Pulmonary artery endothelial cell (primary cell): ENCODE measurements at places on chromosomes 1 and 21. TPM values are rescaled to one million over a fixed set of nuclear protein-coding genes. Genes with fewer than 3 reads are reported as not detected.

- no peak for DNase-seq
These were observed 3.1 kb downstream of the SMIM1 start for GRCh38 chr1:3775490-3776230.

DNA sequence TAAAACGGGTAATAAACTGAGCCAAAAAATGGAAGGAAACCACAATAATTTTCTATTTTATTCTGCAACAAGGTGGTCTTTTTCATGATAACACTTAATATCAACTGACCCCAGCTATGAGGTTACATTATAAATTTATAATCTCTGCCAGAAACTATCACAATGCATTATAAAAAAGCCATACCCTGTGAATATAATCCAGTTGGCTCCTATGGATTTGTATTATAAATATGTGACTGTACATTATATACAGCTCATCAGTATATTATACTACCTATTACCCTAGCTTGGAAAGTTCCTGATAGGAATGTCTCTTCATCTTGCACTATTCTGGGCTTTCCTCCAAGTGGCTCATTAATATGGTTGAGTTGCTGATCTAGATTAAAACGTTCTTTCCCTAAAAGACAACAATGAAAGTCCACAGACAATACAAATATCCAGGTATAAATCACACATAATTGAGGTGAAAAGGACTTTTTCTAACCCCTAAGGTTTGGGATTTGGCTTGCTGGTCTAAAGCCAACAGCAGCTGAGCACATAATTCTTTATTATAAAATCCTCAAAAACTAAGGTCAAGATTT, 487.7 kb downstream of the TTLL7 start:
- no peak for DNase-seq

GRCh38 chr1:162131400-162132321, 62.2 kb downstream of the NOS1AP start:
- DNase-seq = no peak

- DNase-seq = no peak
These were observed 25.7 kb downstream of the CRYAA start for GRCh38 chr21:43194303-43195120.

DNA sequence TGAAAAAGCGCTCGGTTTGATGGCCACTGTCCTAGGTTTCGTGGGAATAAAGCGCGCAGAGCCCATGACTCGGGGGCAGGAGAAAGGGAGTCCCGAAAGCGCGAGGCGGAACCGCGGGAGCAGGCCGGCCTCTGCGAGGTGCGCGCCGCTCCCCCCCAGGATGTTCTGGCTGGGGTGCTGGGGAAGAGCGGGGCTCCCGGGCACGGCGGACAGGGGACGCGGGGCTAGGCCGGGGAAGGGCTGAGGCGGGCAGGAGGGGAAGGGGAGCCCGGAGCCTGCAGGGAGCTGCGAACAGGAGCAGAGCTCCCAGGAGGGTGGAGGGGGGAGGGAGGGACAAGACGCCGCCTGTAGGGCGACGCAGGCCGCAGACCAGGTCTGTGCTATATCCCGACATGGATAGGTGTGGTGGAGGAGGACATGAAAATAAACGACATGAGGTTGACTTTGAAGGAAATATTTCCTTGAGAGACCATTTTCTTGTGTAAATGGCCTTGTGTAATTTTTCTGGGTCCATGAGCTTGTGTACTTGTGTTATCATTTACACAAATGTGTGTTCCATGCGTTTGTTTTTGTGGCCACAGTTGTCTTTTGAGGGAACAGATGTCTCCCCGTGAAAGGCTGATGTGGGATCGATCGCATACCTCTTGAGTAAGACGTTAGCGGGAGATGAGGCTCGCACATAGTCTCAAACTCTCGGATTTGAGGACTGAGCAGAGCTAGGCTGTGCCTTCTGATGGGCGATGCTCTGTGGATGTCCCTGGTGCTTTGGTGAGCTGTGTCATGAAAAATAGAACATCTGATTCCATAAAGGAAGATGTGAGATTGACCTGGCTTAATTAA, 1.3 kb downstream of the PCNT start:
- DNase-seq = no peak

DNA sequence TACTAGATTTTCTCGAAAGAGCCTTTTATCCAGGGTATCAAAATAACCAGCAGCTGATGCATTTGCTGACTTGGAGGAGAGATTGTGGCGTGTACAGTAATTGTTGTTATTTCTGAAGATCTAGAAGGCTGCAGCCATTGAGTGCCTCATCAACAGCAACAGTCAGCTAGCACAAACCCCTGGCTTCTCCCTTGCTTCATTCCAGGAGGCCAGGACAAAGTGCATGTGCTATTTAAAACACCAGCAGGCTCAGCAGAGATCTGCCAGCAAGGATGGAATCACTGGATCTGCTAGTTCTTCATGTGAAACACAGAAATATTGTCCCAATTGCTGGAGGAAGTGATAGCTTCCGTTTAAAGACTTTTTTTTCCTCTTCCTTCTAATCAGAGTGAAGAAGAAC, 2.8 kb upstream of the NGF start:
- no peak for DNase-seq

- peak; percentile 49 for DNase-seq
These were observed 407 bp downstream of the CAMSAP2 start for GRCh38 chr1:200738949-200739651.

DNA sequence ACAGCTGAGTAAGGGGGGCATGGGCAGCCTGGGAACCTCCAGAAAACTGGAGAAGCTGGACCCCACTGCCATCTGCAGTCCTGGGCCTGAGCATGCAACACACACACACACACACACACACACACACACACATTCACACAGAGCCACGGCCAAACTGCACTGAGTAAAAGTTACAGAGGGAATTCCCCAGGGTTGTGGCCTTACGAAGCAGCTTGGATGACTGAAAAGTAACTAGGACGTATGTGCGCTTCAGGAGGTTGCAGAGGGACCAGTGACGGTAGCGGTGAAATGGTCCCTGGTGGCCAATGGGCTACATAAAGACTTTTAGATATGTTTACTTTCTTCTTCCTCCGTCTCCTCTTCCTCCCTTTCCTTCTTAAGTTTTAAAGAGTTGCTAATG, 232.5 kb upstream of the TMEM51 start:
- DNase-seq = no peak

DNA sequence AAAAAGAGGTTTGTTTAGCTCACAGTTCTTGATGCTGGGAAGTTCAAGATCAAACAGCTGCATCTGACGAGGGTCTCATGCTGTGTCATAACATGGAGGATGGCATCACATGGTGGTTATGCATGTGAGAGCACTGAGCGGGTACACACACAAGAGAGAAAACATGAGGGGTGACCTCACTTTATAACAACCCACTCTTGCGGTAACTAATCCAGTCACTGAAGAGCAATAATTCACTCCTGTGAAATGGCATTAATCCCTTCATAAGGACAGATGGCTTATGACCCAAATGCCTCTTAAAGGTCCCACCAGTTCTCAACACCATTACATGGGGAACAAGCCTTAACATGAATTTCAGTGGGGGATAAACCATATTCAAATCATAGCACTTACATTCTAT, 23.2 kb upstream of the CHIT1 start:
- DNase-seq = no peak

- DNase-seq = peak; percentile 52
These were observed 42.8 kb downstream of the RTCA start for GRCh38 chr1:100308777-100309176.

GRCh38 chr1:157773493-157774350, 3.2 kb downstream of the FCRL2 start:
- DNase-seq = no peak

- DNase-seq = no peak
These were observed 6.2 kb downstream of the C1orf115 start for GRCh38 chr1:220696226-220696862.

- DNase-seq = peak; percentile 50
These were observed 93.9 kb downstream of the ADCY10 start for GRCh38 chr1:167819849-167820683.

GRCh38 chr1:118871582-118872171, 116.5 kb downstream of the TBX15 start:
- no peak for DNase-seq

DNA sequence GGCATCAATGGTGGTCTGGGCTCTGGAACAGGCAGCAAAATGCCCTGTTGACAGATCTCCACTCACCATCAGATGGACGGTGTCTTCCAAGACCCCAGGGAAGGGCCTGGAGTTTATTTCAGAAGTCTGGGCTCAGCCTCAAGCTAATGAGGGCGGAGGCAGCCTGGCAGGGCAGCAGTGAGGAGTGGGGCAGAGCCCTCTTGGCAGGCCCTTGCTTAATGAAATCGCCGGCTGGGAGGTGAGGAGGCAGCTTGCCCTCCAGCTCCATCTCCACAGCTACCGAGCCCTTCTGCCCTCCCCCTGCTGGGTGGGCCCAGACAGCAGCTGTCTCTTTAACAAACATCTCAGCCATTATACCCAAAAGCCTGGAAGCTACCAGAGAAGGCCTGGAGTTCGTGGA, 22.0 kb upstream of the GRIK3 start:
- no peak for DNase-seq

- no peak for DNase-seq
These were observed 26.0 kb upstream of the RSPO1 start for GRCh38 chr1:37660664-37661063.

DNA sequence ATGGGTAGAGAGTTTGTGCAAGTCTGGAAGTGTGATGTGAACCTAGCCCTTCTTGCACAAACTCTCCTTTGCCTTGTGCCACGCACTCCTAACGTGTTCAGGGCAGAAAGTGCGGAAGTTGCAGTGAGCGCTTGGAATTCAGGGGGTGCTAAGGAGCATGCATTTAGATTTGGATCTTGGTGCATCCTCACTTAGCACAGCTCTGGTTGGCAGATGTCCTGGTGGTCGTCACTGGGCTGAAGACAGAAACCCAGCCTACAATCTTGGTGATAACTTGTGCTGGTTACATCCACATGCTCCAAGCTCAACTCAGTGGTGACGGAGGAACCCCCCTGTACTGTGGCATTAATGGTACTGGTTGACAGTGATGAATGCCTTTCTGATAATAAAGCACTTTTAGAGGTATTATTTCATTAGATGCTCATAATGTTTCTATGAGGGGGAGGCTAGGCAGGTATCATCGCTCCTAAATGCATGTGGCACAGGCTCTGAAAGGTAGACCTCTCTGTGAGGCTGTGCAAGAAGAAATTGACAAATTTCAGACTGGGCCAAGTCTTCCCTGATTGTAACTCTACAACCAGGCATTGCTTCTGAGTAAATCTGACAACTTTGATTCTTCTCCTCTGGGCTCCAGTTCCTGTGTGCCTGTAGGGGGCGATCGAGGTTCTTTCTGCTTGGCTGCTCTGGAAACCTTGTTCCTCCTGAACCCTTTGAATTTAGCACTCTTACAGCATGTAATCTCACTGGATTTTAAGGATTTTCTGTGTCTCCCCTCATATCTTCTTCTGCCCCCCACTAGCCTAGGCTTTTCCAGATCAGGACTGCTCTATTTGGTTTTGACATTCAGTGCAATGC, 40.6 kb downstream of the MAPKAPK2 start:
- no peak for DNase-seq

DNA sequence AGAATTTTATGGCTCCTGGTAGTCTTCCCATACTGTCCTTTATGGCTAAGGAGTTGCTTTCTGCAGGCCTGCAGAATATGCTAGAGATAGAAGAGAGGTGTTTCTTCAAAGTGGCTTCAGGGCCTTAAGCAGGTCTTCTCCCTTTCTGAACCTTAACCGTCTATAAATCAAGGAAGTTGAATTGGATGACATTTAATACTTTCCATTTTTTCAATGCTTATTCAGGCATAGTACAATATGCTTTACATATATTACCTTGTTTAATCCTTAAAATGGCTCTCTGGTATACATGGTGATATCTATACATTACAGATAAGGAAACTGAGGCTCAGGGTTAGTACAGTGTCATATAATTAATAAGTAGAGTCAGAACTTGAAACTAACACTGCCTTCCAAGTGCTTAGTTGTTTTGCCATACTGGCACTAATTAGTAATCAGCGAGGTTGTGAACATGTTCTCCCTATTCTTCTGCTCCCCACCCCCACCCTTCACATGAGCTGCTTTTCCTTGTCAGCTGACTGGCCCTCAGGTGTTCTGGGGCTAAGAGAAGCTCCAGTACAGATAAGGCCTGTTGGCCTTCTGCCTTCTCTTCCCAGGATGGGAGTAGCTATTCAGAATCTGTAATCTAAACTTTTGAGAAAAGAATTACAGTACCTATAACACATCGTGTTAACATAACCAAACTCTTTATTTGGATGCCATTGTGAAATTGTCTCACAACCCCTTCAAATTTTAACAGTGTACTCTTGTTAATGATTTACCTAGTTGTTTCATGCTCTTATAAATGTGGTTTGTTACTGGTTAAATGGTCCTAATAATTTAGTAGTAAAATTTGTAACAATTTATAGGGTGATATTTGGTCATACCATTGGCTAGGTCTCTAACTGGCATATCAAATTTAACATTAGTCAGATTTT, 13.6 kb downstream of the NFYC start:
- no peak for DNase-seq

GRCh38 chr1:228937851-228938536, 202.7 kb downstream of the RHOU start:
- DNase-seq = no peak

GRCh38 chr1:94719926-94720793, 100.0 kb upstream of the SLC44A3 start:
- no peak for DNase-seq

DNA sequence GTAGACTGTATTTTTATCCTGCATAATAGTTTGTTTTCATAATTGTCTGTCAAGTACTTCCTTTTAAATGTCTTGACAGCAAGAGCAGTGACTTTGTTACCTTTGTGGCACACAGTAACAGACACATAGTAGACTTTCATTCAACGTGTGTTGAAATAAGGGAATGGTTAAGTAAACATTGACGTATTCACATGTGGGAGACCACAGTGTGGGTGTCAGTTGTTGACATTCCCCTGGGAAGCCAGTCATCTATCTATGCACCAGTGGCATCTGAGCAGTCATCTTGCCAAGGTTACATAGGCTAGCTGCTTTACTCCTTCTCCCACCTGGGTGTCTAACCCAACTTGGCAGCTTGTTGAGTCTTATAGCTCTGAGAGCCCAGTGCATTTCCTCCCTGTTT, 1.4 kb upstream of the NUP133 start:
- DNase-seq = no peak

B3GALT5 gene
- not detected in 2 replicates for total RNA-seq

OR2L2 gene
- total RNA-seq = 0.07 TPM in 1 of 2 replicates, not detected in the other

CD53 gene
- total RNA-seq = not detected in 2 replicates

ALX3 gene
- not detected in 2 replicates for total RNA-seq

FYB2 gene
- not detected in 2 replicates for total RNA-seq

SLC9C2 gene
- not detected in 2 replicates for total RNA-seq

TIAM1 gene
- under 0.01 and 0.11 TPM in 2 replicates for total RNA-seq

OR2T29 gene
- not detected in 2 replicates for total RNA-seq

AVPR1B gene
- not detected in 2 replicates for total RNA-seq
